GM04503 (cell line): ENCODE measurements at places on chromosomes 13 and 19.

GRCh38 chr13:73708393-73708985 lies 425.7 kb downstream of the KLF12 start:
- DNase-seq, result peak; percentile 21

DNA sequence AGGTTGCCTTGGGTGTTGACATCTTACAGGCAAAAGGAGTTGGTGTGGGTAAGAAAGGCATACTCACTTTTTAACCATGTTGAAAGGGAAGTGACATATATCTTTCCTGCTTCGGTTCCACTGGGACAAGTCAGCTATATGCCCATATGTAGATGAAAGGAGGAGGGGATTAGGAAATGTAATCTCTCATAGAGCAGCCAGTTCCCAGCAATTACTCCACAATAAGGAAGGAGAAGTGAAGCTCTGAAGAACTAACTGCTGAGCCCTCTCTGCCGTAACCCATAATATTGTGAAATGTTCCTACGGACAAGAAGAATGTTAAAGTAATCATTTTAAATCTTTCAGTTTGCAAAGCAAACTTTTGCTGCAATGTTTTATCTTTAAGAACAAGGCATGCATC lies 82.2 kb downstream of the EDNRB start:
- no peak for DNase-seq

DNA sequence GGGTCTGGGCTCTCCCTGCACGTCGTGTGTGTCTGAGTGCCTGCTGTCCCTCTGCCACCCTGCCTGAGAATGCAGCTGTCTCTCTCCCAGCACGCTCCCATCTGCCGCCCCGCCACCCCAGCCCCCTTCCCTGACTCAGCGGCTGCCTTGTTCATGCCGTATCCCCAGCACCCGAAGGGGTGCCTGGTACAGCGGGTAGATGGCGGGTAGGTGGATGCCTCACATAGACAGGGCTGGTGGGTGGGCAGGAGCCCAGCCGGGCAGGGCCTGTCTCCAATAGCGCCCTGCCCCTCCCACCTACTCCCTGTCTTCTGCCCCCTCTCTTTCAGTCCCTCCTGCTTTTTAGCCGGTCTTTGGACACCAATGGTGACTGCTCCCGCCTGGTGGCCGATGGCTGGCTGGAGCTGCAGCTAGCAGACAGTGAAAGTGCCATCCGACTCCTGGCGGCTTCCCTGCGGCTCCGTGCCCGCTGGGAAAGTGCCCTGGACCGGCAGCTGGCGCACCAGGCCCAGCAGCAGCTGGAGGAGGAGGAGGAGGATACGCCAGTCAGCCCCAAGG lies 30.3 kb downstream of the DHX34 start:
- DNase-seq, result no peak

DNA sequence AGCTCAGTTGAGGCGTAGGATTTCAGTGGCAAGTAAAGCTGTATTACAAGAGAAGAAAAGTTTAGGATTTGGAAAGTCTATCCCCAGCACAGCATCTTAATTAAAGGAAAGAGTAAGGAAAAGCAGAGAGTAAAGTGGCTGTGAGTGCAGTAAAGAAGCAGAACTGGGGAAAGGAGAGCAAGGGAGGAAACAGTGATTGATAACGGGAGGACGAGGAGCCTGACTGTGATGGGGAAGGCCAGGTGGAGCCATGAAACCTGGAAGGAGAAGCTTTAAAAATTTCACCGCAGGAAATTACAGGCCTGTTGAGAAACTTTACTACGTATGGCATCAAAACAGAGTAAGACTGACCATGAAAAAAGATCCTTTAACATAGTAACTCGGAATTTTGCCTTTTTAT lies 175.6 kb downstream of the SHISA2 start:
- no peak for DNase-seq

- no peak for DNase-seq
Measured at GRCh38 chr19:32012206-32012605, 333.2 kb upstream of the ZNF507 start.

DNA sequence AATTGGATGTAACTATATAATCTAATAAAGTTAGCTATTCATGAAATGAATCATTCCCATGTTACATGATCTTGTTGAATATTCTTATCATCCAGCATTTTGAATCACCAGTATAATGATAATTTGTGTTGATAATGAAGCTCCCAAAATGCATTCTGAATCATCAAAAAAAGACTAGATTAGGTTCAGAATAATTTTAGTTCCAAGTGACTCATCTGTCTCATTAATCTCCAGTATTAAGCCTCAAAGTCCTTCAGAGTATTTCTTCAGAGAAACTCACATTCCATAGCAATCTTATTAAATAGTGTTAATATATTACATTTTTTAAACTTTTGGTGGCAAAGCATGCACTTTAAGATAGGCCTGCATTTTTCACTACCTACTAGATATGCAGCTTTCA lies 207.5 kb downstream of the SLITRK5 start:
- no peak for DNase-seq

GRCh38 chr13:45896285-45896684 lies 44.7 kb upstream of the SIAH3 start:
- DNase-seq, result no peak

GRCh38 chr13:73412933-73413332 lies 354.1 kb downstream of the KLF5 start:
- no peak for DNase-seq

- DNase-seq, result no peak
Measured at GRCh38 chr13:75416327-75417011, 65.5 kb downstream of the TBC1D4 start.

DNA sequence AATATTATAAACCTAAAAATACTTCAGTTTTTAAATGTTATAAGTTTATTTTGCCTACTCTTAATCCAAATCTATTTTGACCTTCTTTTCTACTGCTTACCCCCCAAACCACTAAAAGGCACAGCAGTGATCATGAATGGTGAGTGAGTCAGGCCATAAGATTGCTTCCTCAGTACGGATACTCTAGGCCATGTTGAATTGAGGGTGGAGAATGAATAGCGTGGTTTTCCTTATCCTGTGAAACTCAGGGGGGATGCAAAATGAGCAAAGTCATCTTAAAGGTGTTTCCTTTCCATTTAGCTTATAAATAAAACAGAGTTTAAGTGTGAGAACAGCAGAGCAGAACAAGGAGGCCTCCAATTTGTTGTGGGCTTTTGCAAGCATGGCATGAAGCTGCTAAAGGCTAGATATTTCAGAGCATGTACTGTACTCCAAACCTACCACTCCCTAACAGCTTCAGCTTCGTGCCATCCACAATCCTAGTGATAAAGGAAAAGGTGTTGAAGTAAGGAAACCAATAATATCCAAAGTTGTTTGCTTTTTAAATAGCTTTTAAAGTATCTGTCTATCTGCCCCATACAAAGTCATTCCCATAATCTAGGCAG lies 25.0 kb downstream of the SERPINE3 start:
- DNase-seq, result no peak

DNA sequence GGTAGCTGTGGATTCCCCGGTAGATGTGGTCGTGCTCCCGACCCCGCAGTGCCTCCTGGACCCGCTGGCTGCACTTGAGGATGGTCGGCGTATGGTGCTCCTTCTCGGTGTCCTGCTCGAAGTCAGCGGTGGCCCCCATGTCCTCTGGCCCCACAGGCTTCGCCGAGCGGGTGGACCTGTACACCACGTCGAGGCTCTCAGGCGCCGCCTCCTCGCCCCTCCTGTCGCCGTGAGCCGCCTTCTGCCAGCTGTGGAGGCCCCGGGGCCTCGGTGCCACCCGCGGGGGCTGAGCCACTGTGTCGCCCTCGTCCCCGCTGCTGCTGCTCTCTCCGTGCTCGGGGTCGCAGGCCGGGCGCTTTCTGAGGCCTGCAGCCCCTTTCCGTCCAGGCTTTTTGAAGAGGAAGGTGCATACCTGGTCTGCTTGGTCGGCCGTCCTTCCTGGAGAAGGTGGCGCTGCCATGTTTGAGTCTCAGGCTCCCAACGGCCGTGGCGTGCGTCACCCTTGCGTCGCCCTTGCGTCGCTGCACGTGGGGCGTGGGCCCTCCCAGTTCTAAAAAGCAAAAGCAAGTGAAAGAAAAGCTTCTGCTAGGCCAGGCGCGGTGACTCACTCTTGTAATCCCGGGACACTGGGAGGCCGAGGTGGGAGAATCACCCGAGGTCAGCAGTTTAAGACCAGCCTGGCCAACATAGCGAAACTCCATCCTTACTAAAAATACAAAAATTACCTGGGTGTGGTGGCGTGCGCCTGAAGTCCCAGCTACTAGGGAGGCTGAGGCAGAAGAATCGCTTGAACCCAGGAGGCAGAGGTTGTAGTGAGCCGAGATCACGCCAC lies at the start of gene RNF113B:
Gene RNF113B, minus strand, starts transcription at position 493 of the 832 bp plus-strand sequence. Its CDS starts 33 bp downstream, at position 460.
- DNase-seq, result no peak

DNA sequence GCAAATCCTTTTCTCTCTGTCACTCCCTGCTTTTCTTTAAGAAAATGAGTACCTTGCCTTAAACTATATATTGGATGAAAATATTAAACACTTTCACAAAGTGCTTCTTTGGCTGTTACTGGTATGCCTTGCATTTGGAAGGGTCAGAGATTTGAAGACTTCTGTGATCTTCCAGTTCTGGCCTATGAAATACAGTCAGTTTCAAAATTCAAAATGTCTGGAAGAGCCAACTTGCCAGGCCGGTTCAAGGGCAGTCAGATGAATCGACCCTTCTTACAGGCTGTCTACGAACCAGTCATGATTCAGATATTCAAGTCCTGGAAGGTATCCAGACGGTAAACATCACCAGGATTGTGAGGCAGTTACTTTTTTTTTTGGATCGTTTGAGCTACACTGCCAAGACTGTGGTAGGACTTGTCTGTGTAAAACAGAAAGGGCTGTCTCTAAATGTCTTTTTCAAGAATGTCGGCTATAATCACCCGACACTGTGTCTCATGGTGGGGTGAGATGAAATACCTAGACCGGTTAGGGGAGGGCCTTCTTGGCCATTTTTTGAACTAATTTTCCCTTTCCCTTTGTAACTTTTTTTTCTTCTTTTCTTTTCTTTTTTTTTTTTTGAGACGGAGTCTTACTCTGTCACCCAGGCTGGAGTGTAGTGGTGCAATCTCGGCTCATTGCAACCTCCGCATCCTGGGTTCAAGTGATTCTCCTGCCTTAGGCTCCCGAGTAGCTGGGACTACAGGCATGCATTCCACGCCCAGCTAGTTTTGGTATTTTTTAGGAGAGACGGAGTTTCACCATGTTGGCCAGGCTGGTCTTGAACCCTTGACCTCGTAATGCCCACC lies 11.2 kb downstream of the ACTN4 start:
- peak; percentile 99 for DNase-seq

DNA sequence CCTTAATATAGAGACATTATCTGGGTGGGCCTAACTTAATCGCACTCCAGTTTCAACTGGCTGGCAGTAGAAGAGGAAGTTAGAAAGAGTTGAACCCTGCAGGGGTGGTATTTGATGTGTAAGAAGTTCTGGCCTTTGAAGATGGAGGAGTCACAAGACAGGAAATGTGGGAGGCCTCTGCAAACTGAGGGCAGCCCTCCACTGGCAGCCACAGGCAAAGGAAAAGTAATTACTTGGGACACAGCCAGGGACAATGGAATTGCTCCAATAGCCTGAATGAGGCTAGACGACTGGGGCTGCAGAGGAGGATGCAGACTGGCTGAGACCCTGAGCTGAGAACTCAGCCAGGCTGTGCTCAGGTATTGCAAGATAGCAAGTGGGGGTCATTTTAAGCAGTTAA lies 703.3 kb upstream of the ARGLU1 start:
- DNase-seq, result no peak

DNA sequence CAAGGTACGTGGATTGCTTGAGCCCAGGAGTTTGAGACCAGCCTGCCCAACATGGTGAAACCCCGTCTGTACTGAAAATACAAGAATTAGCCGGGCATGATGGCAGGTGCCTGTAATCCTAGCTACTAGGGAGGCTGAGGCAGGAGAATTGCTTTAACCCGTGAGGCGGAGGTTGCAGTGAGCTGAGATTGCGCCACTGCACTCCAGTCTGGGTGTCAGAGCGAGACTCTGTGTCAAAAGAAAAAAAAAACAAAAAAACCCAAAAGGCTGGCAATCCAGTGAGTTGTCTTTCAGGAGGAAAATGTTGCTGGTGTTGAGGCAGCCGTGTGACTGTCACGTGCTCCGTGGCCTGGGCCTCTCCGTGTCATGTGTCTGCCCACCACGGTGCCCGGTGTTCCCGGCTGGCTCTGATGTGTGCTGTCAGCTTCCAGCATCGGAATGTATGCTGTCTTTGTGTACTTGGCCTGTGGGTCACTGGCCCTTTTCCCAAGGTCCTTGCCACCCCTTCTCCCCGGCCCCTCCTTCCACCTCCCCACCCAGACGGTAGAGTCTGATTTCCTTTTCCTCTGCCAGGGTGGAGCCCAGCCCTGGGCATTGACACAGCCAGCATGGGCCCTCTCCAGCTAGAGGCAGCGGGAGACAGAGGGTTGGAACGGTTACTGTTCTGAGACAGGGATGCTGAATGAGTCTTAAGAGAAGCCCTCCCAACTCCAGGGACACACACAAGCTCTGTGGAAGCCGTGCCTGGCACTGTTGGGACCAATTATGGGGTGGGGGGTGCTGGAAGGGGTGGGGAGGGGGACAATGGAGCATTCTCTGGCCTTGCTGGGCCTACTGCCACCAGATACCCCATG lies 7.2 kb upstream of the TUBB4A start:
- no peak for DNase-seq

- no peak for DNase-seq
Measured at GRCh38 chr13:64936879-64937278, 2293.3 kb downstream of the PCDH9 start.

GRCh38 chr19:35310811-35311465 lies 18.0 kb upstream of the CD22 start:
- no peak for DNase-seq

DNA sequence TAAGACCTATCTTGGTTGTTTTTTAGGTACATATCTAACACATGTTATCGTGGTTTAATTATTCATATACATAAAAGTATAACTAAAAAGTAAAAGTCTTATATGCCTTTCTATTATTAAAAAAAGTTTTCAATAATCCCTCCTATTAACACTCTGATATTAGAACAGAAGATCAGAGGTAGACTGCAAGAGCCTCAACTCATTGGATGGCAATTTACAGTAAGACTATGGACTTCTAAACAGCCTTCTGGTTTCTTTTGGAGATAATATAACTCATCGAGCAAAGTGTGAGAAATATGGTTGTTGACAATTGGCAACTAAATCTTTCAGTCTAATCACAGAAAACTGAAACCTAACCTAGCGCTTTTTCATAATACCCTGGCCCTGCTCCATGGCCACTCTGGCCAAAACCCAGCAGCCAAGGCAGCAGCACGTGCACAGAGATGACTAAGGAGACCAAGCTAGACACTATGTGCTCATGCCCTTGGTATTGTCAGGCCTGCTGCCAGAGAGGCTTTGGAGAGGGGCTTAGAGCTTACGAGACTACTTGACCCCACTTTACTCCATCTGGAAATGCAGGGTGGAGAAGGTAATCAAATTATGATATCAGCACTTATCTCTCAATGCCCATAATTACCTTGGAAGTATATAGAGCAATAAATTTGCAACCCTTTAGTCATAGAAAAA lies 40.6 kb upstream of the EEF1AKMT1 start:
- DNase-seq, result peak; percentile 79

DNA sequence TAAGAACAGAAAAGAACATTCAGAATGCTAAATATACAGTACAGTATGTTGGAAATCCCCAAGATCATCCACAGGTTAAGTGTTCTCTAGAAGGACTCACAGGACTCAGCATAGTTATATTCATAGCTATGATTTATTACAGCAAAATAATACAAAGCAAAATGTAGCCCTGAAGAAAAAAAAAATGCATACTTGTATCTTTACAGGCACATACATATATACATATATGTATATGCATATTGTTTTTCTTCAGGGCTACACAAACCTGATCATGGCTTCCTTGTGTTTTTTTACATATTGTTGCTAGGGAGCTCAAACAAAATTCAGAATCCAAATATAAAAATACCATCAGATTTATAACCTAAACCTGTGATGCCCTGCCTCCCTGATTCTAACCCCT lies 78.5 kb downstream of the TUBA3C start:
- no peak for DNase-seq
